ENCODE measurements at places on chromosomes 1 and 21. TPM values are rescaled to one million over a fixed set of nuclear protein-coding genes. Genes with fewer than 3 reads are reported as not detected.

SIM2 gene
- 3.6 TPM for total RNA-seq

NUP133 gene
- total RNA-seq = 35.1 TPM

CAMTA1 gene
- 38.0 TPM for total RNA-seq

CLCA1 gene
- total RNA-seq = not detected

SLC6A17 gene
- total RNA-seq = under 0.01 TPM

UBE2U gene
- total RNA-seq = not detected

RAB7B gene
- total RNA-seq = 7.7 TPM

SRSF4 gene
- 30.4 TPM for total RNA-seq

LRRC53 gene
- not detected for total RNA-seq

FCMR gene
- total RNA-seq = 0.29 TPM

FCN3 gene
- total RNA-seq = not detected

RAP1GAP gene
- 0.29 TPM for total RNA-seq

TMPRSS15 gene
- total RNA-seq = not detected

PLK3 gene
- 33.7 TPM for total RNA-seq

CIART gene
- 16.3 TPM for total RNA-seq

KIF21B gene
- total RNA-seq = under 0.01 TPM

CATSPERE gene
- total RNA-seq = 1.8 TPM

MAP10 gene
- total RNA-seq = 2.7 TPM

CELA2B gene
- not detected for total RNA-seq

USP48 gene
- 50.1 TPM for total RNA-seq

SLX9 gene
- total RNA-seq = 9.4 TPM

KRTAP13-2 gene
- total RNA-seq = not detected

MIS18A gene
- total RNA-seq = 3.8 TPM

COL11A1 gene
- total RNA-seq = 158 TPM

PLA2G2A gene
- total RNA-seq = not detected

GJA5 gene
- total RNA-seq = not detected

THEM5 gene
- total RNA-seq = not detected

ZBTB8A gene
- total RNA-seq = 10.6 TPM

RIIAD1 gene
- not detected for total RNA-seq

FCAMR gene
- total RNA-seq = not detected

MEX3A gene
- total RNA-seq = 0.88 TPM

LCE2A gene
- total RNA-seq = not detected

MORC3 gene
- total RNA-seq = 37.4 TPM

GRIK1 gene
- not detected for total RNA-seq

SNX7 gene
- total RNA-seq = 78.9 TPM

HSPB7 gene
- 4.1 TPM for total RNA-seq

DNM3 gene
- 0.72 TPM for total RNA-seq

MPL gene
- total RNA-seq = not detected

TRNP1 gene
- total RNA-seq = 6.5 TPM

LCE1C gene
- not detected for total RNA-seq

OPRD1 gene
- total RNA-seq = not detected

TMPRSS3 gene
- total RNA-seq = not detected

AKNAD1 gene
- not detected for total RNA-seq

HENMT1 gene
- 5.3 TPM for total RNA-seq

TCEA3 gene
- total RNA-seq = 28.9 TPM

SFN gene
- total RNA-seq = under 0.01 TPM

MARK1 gene
- 0.72 TPM for total RNA-seq

TATDN3 gene
- total RNA-seq = 14.1 TPM

TOMM20 gene
- 110 TPM for total RNA-seq

DIP2A gene
- total RNA-seq = 22.8 TPM

SPRR2G gene
- total RNA-seq = not detected

DESI2 gene
- 48.3 TPM for total RNA-seq

ADORA3 gene
- not detected for total RNA-seq

PRAMEF5 gene
- not detected for total RNA-seq

Data from osteoblast (primary cell).